Activated T-cell treated with anti-CD3 and anti-CD28 coated beads, Interleukin-2, amount 50 U/mL, for 48 hours (primary cell): ENCODE measurements at places on chromosomes 1 and 21.

DNA sequence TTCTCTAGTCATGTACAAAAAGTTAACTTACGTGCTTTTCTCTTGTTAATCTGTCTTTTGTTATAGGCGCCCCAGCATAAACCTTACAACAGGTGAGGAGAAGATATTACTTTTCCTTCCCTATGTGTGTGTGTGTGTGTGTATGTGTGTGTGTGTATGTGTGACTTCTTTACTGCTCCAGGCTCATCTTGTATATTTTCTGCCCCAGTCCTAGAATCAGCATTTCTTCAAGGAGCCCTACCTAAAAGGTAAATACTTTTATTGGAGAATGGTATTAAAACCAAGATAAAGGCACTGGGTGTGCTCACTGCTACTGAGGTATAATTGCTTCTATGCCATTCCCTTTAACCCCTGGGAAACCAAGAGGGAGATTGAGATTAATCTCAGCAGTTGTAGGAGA is 129.8 kb downstream of the PLPPR5 start:
- no peak for DNase-seq

GRCh38 chr1:98292994-98293393 is 368.5 kb upstream of the SNX7 start:
- DNase-seq = no peak

DNA sequence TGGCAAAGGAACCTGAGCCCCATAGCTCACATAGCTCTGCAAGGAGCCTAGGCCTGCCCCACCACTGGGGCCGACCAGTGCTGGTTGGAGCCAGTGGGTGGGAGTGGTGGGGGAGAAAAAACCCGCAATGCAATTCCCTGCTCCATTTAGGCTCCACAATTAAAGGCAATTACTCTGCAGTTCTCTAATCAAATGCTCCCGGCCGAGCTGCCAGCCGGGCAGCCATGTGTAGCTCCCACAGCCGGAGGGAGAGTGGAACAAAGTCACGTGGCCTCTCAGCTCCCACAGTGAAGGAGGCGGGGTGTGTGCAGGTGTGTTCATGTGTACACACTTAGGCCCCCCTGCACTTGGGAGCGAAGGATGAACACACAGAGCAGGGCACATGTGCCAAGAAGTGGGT is 81.6 kb downstream of the KIRREL1 start:
- no peak for DNase-seq

GRCh38 chr1:58721247-58721820 is 21.5 kb upstream of the MYSM1 start:
- no peak for DNase-seq

- DNase-seq = no peak
Measured at GRCh38 chr1:115609021-115609420, 32.7 kb upstream of the VANGL1 start.

GRCh38 chr1:87348341-87349019 is 19.8 kb downstream of the LMO4 start:
- DNase-seq = no peak

DNA sequence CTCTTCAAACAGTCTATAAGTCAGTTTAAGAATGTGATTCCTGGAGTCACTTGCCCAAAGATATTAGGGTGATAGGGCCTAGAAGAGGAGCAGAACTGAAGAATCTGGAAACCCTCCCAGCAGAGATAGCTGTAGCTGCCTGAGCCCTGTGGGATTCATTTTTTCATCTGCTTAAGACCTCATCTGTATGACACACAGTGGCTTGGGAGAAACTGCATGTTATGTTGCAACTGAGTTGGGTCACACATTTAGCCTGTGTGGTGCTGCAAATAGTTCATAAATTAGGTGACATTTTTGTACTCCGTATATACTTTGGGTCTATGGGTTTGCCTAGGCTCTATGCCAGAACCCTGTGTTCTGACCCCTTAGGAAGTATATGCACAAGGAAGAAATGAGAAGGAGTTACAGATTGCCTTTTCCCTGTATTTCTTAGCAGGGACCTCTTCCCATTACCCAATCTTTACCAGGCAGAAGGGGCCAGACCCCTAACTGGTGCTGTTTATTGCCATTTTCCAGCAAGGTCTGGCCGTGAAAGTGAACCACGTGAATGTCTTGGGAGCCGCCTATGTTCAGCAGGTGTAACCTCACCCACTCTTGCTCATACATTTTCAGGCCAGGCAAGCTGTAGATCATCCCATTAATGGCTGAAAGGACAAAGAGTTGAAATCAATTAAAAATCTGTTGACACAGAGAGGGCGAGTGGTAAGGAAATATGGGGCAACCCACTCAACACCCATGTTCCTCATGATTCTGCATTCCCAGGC is 41.9 kb upstream of the SLC19A2 start:
- no peak for DNase-seq

GRCh38 chr1:236904892-236905741 is 99.1 kb downstream of the MT1HL1 start:
- no peak for DNase-seq

DNA sequence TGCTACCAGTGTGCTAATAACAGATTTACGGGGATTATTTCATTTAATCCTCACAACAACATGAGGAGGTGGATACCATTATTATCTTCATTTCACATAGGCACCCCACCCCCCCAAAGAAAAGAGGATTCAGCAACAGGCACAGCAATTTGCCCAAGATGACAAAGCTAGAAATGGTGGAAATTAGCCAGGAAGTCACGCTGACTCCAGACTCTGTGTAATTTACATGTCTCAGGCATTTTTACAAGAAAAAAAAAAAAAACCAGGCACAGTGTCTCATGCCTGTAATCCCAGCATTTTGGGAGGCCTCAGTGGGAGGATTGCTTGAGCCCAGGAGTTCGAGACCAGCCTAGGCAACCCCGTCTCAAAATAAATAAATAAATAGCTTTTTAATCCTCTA is 37.5 kb upstream of the PRDM2 start:
- DNase-seq = no peak

- DNase-seq = no peak
Measured at GRCh38 chr1:226945106-226945857, 5.2 kb downstream of the COQ8A start.

DNA sequence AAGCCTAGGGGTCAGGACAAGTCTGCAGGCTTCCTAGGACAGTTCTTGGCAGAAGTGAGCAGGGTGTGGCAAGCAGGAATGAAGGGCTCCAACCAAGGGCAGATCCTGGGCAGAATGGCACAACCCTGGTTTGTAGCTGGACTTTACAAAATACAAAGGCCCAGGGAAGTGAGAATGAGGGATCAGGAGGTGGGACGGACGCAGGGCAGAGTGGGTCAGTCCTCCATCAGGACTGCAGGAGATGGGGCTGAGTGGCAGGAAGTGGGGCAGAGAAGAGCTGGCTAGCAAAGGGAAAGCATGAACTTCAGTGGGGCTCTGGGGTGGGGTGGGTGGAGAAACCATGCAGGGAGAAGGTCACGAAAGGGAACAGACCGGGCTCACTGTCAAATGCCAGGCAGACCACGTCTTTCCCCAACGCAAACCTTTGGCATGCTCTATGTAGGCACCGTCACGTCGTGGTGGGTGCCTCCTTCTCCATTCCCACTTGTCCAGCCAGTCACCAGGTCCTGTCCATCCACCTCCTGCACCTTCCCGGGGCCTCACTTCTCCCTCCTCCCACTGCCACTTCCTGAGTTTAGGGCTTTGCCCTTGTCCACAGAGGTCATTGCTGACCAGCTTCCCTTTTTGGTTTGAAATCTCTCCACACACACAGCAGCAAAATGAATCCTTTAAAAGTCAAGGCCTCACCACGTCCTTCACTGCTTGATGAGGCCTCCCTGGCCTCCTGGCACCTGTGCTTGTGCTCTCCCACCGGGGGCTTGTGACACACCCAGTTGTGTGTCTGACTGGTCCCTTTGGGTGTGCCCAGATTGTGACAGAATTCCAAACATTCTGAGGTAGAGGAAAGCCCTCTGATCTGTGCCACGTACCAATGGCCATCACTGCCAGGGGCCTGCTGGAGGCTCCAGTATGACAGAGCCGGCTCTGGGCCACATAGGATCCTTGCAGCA is 8.7 kb upstream of the CLDN19 start:
- DNase-seq = no peak

DNA sequence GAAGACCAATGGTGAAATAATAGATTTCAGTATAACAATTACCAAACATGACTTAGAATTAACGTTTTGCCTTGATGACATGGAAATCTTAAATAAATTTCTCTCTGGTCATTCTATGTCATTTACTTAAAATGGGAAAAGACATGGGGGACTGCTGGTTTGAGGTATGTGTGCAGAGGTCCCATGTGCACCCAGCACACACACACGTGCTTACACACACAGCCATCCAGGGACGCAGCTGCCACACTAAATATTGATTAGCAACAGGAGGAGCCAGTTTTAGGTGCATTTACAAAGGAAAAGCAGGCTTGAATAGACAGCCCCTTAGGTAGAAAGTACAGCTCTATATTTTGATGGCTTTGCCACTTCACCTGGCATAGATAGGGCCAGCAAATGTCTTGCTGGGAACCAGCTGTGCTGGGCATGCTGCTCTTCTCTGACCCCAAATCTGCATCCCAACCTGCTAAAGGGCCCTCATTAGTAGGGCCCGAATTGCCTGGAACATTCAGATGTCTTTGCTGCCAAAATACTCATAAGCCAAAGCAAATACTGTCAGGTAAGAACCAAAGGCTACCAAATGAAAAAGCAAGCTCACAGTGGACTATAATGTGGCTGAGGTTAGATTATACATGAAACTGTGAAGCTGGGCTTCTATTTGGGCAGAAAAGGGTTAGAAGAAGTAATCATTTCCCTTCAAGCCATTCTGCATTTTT is 399.9 kb downstream of the HHAT start:
- no peak for DNase-seq

DNA sequence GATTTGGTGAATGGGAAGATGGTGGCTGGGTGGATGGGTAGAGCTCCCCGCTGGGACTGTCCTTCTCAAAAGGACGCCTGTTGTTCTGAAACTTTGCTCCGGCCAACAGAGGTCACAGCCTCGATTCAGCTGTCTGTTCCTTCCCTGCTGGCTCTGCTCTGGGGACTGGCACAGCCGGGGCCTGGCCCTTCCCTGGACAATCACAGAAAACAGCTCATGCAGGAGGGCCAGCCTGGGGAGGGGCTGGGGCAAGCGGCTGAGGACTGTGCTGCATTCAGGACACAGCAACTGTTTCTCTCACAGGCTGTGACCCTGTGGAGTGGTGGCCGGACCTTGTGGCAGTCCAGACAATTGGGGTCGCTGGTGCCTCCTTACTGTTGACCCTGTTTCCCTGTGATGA is 110.7 kb upstream of the TMEM51 start:
- no peak for DNase-seq

- no peak for DNase-seq
Measured at GRCh38 chr1:22925111-22925510, 47.6 kb downstream of the LACTBL1 start.

DNA sequence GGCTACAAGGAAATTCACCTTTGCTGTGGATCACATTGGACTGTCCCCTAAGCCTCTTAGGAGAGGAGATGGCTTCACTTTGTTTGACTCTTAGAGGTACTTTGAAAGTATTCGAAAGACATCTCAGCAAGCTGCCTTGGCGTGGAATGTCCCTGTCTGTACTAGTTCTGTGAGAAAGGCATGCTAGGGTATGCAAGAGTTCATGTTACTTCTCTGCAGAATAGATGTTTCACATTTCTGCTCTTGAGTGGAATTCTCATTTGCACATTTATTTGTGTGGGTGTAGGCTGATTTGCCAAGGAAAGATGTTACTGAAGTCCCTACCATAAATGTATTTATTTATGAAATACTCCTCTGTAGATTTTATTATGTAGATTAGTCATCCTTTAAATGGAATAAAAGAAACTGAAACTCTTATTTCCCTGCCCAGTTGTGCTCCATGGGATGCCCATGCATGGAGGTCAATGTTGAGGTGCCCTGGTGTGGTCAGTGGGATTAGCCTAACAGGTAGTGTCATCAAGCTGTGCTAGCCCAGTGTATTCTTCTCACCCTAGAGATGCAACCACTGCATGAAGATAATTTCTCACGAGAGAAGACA is 13.8 kb downstream of the MIA3 start:
- no peak for DNase-seq

- no peak for DNase-seq
Measured at GRCh38 chr1:207787776-207788175, 35.9 kb downstream of the CD46 start.

DNA sequence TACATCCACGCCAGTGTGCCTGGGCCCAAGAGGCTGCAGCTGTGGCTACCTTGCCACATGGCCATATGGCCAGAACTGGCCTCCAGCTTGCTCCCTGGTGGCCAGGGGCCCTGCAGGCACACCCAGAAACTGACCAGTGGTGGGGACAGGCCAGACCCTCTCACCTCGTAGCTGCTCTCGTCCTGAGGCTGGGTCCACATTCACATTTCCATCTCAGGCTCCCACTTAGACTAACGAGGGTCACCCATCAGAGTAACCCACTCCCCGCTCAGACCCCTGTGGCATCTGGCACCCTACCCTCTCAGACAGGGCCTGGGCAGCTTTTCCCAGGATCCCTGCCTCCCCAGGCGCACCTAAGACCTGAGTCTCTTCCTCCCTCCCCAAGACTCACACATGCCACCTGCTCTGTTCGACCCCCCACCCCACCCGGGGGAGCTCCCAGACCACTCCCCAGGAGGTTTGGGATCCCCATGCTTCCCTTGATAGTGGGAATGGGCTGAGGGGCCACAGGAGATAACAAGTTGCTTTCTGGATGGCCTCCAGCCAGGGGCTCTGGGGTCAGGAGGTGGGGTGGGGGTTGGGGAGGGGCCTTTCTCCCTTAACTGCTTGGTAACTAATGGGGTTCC is 21.3 kb upstream of the RNU1-4 start:
- DNase-seq = no peak

DNA sequence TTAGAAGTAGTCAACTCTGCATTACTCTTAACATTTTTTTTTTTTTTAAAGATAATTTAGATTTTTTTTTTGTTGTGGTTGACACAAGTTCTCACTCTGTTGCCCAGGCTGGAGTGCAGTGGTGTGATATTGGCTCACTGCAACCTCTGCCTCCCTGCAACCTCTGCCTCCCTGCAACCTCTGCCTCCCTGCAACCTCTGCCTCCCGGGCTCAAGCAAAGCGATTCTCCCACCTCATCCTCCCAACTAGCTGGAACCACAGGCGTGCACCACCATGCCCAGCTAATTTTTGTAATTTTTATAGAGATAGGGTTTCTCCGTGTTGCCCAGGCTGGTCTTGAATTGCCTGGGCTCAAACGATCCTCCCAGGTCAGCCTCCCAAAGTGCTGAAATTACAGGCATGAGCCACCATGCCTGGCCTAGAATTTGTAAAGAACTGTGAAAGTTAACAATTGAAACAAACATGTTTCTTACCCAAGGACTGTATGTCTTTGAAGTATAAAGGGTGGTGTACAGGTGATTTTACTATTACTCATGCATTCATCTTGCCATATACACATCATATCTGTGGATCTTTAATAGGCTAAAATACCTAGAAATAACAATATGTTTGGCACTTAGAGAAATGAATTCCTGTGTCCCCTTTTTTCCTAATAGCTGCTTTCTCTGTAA is 114.7 kb downstream of the ATP5PO start:
- DNase-seq = no peak

DNA sequence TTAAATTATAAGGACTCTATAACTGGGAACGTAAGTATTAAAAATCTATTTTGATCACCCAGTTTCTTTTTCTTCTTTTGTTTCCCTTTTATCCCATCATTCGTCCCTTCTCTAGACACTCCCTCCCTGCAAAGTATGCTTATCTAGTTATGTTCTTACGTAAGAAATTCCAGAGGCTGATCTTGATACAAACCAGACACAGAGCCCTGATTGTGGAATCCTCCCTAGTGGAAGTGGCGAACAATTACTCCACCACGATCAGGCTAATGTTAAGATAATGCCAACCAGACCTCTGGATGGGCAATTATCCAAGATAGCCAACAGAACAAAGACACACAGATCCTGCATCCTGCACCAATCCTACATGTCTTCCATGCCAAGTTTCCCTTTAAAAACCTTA is 1557.4 kb downstream of the PLA2G4A start:
- DNase-seq = no peak
